MCF 10A (cell line): ENCODE measurements at places on chromosomes 6 and 20. TPM values are rescaled to one million over a fixed set of nuclear protein-coding genes. Genes with fewer than 3 reads are reported as not detected.

The OLIG3 gene
- not detected in 2 replicates for total RNA-seq

DNA sequence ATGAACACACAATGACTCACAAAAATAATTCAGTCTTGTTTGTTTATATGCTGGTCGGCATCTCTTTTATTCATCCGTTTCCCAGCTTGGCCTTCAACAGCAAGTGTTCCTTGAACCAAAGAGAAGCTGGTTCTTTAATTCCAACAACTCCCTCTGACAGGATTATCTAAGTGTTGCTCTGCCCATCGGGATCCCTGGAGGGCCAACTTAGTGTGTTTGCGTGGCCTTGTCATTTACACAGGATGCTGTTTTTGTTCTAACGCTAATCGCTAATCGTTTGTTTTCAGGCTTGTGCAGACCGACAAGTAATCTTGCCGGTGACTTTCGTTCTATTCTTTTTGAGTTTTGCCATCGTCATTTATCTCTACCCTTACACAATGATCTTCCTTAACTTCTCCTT lies 267.4 kb upstream of the EXOC2 start:
- DNase-seq = no peak
- no peaks in the 10 kb centered on the region for H3K36me3 ChIP-seq
- H3K27me3 ChIP-seq = peaks cover 16% of the 10 kb centered on the region
- H3K4me1 ChIP-seq = no peaks in the 10 kb centered on the region
- H3K4me3 ChIP-seq = no peak overlapping the region

The DACT2 gene
- total RNA-seq = not detected in 2 replicates

The THBS2 gene
- total RNA-seq = 0.05 TPM in 1 of 2 replicates, not detected in the other

The JAG1 gene
- 62.5 and 88.0 TPM in 2 replicates for total RNA-seq

DNA sequence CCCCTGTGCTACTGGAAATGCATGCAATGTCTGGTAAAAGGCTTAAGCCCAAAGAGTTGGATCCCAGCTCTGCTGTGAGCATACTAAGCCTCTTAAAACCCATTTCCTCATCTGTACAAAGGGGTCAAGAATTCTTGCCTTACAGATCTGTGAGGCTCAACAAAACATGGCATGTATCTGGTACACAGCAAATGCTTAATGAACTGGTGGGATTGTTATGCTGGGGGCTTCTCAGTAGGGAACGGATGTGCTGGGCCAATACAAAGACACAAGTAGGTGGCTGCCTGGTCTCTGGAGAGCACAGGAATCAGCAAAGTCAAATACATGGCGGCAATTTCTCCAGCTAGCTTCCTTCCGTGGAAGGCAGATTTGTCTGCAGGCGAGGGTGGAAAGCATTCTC lies 62.3 kb downstream of the LAMP5 start:
- DNase-seq = no peak
- H3K4me3 ChIP-seq = no peak overlapping the region
- no peaks in the 10 kb centered on the region for H3K36me3 ChIP-seq
- no peaks in the 10 kb centered on the region for H3K27me3 ChIP-seq
- no peaks in the 10 kb centered on the region for H3K4me1 ChIP-seq

DNA sequence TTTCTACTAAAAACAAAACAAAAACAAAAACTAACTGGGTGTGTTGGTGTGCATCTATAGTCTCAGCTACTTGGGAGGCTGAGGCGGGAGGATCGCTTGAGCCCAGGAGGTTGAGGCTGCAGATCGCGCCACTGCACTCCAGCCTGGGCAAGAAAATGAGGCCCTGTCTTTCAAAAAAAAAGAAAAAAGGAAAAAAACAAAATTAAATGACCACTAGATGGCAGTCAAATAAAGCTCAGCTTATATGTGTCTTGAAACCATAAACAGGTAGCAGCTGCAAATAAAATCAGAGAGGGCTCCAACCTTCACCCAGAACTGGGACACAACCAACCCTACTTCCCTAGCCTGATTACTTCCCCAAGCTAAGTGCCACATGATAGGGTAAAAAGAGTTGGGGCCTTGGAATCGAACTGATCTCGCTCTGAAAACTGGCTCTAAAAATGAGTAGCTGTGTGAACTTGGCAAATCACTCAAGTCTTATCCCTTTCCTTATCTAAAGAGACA lies 67.1 kb upstream of the ADGRF4 start:
- no peaks in the 10 kb centered on the region for H3K4me1 ChIP-seq
- DNase-seq = peak; percentile 59
- no peaks in the 10 kb centered on the region for H3K27me3 ChIP-seq
- H3K27ac ChIP-seq = no peak overlapping the region
- H3K4me3 ChIP-seq = no peak overlapping the region

DNA sequence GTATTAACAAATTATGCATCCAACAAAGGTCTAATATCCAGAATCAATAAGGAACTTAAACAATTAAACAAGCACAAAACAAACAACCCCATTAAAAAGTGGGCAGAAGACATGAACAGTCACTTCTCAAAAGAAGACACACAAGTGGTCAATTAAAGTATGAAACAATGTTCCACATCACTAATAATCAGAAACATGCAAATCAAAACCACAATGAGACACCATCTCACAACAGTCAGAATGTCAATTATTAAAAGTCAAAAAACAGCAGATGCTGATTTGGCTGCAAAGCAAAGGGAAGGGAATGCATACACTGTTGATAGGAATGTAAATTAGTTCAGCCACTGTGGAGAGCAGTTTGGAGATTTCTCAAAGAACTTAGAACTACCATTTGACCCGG lies 129.3 kb downstream of the PFDN4 start:
- no peaks in the 10 kb centered on the region for H3K27me3 ChIP-seq
- H3K36me3 ChIP-seq = no peaks in the 10 kb centered on the region
- peaks cover 22% of the 10 kb centered on the region for H3K4me1 ChIP-seq
- H3K27ac ChIP-seq = no peak overlapping the region

The GFOD1 gene
- total RNA-seq = 7.1 and 9.5 TPM in 2 replicates

DNA sequence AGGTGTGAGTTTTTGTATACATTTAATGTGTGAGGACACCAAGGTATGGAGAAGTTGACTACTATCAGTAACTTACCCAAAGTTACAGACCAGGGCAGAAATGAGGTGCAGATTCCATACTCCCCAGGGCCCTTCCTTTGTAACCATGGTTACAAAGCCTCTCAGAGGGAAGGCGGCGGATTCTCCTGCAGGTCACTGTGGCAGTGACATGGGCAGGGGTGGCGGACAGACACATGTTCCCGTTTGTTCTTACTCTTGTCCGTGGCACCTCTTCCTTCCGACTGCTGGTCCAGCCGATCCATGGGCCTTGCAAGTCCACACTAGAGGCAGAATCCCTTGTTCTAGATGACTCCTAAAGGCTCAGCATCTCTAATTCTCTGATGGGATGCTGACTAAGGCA lies 43.0 kb downstream of the PDYN start:
- H3K4me3 ChIP-seq = no peak overlapping the region
- no peak for DNase-seq
- no peaks in the 10 kb centered on the region for H3K36me3 ChIP-seq
- no peaks in the 10 kb centered on the region for H3K27me3 ChIP-seq

The BFSP1 gene
- total RNA-seq = 3.5 and 3.9 TPM in 2 replicates

- peak overlapping the region; percentile 52 for H3K27ac ChIP-seq
- DNase-seq = peak; percentile 37
- H3K4me3 ChIP-seq = no peak overlapping the region
These were observed 215.1 kb upstream of the TBX18 start for GRCh38 chr6:84979541-84979940.

DNA sequence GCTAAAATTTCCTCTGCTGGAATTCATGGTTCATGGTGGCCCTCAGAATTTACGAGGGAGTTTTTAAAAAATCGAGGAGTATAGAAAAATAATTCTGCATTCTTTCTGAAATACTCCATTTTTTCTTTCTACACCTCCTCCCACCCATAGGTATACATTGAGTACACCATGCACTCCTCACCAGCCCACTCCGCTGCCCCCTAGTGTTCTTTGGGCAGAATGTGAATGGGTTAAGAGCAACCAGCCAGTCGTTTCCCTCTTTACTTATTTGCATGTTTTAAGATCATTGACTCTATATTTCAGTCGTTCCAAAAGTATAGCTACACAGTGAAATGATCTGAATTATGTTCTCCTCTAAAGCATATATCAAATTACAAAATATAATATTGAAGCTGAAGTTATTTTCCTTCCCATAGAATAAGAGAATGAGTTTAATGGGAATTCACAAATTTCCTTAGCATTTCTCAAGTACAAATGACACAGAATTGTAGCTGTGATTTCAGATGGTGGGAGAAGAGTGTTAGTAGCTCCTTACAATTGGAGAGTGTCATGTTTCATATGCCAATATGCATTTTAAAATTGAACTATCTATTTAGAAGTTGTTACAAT lies 977.7 kb upstream of the SLC35B3 start:
- H3K27me3 ChIP-seq = no peaks in the 10 kb centered on the region
- H3K27ac ChIP-seq = no peak overlapping the region
- no peaks in the 10 kb centered on the region for H3K4me1 ChIP-seq
- no peak overlapping the region for H3K4me3 ChIP-seq
- no peaks in the 10 kb centered on the region for H3K36me3 ChIP-seq
- peak; percentile 69 for DNase-seq

- H3K4me1 ChIP-seq = no peaks in the 10 kb centered on the region
- DNase-seq = peak; percentile 71
- H3K27ac ChIP-seq = no peak overlapping the region
These were observed 206.9 kb downstream of the IBTK start for GRCh38 chr6:82040405-82041221.

The C20orf144 gene
- 0.12 and 0.21 TPM in 2 replicates for total RNA-seq

The FILIP1 gene
- 0.14 and 0.32 TPM in 2 replicates for total RNA-seq

DNA sequence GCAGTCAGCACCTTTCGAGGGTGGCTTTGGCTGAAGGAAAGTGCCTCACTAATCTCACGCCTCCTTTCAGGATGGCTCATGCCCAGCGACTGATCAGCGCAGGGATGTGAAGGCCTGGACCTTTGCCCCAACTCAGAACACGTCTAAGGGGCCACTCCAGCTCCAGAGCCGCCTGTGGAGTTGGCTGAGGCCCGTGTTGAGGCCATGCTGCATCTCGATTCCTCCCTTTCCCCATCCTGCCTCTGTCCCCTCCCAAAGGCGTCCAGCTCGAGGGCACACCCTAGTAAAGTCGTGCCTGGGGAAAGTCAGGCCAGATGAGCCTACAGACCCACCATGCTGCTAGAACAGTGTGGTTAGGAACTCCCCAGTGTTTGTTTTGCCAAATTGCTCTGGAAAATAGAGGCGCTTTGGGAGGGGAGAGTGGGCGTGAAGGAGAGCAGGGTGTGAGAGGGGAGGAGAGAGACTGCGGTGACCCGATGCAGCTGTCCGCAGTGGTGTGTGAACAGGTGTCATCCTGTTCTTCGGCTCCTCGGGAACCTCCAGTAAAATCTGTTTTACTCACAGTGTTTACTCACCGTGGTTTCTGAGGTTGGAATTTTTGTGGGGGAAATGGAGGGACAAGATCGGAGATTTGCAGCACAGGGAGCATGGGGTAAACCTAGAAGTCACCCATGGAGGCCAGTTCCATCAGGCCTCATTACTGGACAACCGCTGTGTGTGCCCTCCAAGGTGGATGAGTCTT lies 85.0 kb upstream of the PMEPA1 start:
- H3K27ac ChIP-seq = no peak overlapping the region
- H3K4me3 ChIP-seq = no peak overlapping the region
- H3K36me3 ChIP-seq = no peaks in the 10 kb centered on the region
- DNase-seq = no peak
- H3K4me1 ChIP-seq = peaks cover 10% of the 10 kb centered on the region

The LTV1 gene
- 40.4 and 47.4 TPM in 2 replicates for total RNA-seq

The PTPRT gene
- total RNA-seq = not detected in 2 replicates

DNA sequence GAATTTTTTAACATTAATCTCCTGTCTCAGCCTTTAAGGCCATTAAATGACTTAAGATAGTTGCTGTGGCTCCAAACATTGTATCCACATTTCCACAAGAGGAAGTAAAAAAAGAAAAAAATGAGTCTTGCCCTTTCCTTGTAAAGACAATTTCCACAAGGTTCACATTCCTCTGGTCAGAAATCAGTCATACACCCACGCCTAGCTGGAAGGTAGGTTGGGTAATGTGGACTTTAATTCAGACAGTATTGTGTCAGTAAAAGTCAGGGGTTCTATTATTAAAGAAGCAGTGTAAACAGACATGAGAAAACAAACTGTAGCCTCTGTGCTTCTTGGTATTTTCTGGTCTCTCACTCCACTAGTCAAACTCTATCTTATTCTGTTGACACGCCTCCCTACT lies 682.0 kb downstream of the GRIK2 start:
- H3K27ac ChIP-seq = no peak overlapping the region
- H3K36me3 ChIP-seq = no peaks in the 10 kb centered on the region
- no peaks in the 10 kb centered on the region for H3K4me1 ChIP-seq
- H3K27me3 ChIP-seq = no peaks in the 10 kb centered on the region
- no peak overlapping the region for H3K4me3 ChIP-seq
- DNase-seq = peak; percentile 28

DNA sequence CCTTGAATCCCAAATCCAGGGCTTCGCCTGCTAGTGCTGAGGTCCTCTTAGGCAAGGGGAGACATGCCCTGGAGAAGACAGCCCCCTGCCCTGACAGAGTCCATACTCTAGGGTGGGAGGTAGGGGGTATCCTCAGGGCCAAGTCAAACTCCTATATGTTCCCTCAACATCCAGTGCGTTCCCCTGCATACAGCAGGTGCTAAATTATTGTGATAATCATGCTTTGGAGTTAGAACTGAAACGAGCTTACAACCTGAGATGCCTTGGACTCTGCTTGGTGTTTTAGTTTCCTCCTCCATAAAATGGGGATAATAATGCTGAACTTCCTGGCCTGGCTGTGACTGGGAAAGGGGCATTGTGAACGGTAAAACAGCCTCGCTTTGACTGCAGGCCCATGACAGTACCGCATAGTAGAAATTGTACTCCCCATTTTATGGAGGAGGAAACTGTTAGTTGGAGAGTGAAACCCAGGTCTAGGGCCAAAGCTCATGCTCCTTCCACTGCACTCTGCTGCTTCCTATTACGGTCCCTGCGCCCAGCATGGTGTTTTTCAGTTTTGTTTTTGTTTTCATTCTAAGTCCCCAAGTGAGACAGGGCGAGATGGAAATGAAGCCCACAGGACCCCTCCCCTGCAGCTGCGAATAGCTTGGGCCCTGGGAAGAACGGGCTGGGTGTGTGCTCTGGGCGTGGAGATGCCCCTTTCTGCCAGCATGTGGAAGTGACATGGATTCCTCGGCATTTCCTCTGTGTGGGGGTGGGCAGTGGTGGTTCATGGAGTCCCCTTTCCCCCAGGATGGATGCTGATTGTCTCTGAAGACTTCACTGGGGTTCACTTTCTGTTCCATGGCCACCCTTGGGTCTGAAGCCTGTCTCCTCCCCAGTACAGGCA lies 162.5 kb downstream of the VEGFA start:
- no peaks in the 10 kb centered on the region for H3K36me3 ChIP-seq
- no peak for DNase-seq
- H3K27me3 ChIP-seq = no peaks in the 10 kb centered on the region
- H3K4me1 ChIP-seq = peaks cover 11% of the 10 kb centered on the region
- H3K4me3 ChIP-seq = no peak overlapping the region

The SYCP2L gene
- not detected in 2 replicates for total RNA-seq

The NOX3 gene
- total RNA-seq = not detected in 2 replicates

DNA sequence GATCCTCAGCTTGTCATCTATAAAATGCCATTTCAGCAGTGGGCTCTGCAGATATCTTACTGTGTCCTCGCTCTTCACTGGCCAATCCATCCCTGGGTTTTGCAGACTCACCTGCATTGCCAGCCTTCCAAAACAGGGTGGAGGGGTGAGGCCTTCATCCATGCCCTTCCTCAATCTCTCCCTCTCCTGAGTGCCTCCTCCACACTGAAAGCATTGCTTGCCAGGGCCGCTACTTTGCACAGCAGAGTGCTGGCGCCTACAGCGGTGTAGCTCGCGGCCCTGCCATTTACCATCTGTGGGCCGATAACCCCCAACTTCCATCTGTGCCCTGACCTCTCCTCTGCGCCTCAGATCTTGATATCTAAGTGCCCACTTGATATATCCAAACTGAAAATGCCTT lies 29.4 kb downstream of the TM9SF4 start:
- H3K4me3 ChIP-seq = no peak overlapping the region
- no peaks in the 10 kb centered on the region for H3K4me1 ChIP-seq
- H3K36me3 ChIP-seq = peaks cover 85% of the 10 kb centered on the region
- H3K27me3 ChIP-seq = no peaks in the 10 kb centered on the region
- DNase-seq = no peak
- no peak overlapping the region for H3K27ac ChIP-seq

The SLC25A27 gene
- 21.7 and 36.9 TPM in 2 replicates for total RNA-seq
